T-helper 22 cell (primary cell): ENCODE measurements at places on chromosomes 5 and 9.

- DNase-seq: no peak
These were observed 41.9 kb downstream of the NTRK2 start for GRCh38 chr9:84711398-84711777.

DNA sequence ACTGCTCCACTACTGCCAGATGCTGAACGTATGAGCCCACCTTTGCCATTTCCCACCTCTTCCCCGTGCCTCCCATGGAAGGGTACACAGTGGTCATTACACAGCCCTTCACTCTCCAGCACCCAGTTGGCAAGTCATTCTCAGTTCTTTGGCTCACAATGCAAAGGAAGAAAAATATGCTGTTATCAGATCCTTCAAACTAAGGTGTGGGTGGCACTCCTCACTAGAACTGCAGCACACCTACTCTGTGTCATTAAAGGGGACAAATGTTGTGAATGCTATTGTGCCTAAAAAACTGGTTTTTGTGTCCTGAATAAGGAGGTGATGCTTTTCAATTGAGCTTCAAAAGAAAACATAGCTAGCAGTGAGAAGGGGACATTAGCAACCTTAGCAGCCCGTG lies 183.1 kb upstream of the SNX2 start:
- DNase-seq: no peak

DNA sequence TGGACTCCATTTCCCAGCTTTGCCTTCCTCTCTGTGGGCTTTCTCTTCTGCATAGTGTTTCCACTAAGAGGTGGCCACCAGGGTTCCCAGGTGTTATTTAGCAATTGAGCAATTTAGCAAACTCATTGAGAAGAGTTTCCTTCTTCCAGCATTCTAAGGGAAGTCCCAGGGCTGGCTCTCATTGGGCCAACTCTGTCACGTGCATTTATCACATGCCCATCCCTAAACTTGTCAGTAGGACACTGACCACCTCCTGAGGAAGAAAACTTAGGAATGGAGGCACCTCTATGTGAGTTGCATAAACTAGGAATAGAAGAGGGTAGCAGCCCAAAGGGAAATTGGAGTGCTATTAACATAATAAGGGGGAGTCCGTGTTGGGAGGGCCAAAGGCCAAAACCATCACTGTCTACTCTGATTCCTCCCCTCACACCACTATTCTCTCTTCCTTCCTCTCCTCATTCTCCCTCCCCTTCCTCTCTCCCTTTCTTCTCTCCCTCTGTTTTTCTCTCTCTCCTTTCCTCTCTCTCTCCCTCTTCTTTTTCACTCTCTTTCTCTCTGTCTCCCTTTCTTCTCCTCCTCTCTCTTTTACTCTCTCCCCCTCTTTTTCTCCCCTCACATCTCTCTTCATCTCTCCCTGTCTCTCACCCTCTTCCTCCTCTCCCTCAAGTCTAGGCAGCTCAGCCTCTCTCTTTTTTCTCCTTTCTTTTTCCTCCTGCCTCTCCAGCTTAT lies 213.4 kb downstream of the PALM2AKAP2 start:
- DNase-seq: no peak

- no peak for DNase-seq
These were observed 26.8 kb downstream of the WWC1 start for GRCh38 chr5:168318240-168318639.

- no peak for DNase-seq
These were observed 697.3 kb downstream of the TLR4 start for GRCh38 chr9:118401546-118401945.

DNA sequence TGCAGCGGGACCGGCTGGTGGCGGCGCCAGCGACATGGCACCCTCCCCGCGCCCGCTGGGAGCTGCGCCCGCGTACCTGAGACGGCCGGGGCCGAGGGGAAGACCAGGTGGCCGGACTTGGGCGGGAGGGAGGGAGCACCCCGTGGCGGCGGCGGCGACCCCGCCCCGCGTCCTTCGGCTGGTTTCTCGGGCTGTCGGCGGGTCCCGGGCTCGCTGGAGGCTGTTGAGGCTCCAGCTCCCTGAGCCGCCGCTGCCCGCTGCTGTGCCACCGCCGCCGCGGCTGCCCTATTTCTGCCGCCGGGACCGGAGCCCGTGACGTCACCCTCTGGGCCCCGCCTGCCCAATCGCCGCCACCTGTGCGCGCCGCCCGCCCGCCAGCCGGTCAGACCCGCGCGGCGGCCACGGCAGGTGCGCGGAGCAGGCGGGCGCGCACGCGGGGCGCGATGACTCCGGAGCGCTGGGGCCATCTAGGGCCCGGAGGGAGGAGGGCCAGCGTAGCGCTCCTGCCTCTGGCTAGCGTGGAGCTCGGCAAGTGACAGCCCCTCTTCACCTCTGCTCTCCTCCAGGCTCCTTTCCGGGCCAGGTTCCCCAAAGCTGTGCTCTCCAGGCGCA lies at the start of gene FSTL4:
FSTL4 (minus strand) TSS at position 293 of the 612 bp plus-strand sequence.
- DNase-seq: no peak

DNA sequence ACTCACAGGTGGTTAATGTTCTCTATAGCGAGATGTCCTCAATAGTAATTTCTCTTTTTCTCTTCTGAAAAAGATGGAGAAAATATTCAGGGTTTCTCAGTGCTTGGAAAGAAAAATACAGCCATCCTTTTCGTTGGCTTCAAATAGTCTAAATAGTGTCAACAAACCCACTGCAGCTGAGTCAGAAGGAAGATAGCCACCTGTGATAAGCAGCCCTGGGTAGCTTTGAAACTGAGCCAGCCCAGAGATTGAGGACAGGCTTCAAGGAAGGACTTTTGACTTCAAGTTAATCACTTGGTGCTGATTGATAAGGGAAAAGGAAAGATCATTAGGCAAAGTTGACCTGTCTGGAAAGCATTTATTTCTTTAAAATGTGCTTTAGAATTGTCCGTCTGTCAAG lies 78.7 kb upstream of the TYRP1 start:
- DNase-seq: no peak

DNA sequence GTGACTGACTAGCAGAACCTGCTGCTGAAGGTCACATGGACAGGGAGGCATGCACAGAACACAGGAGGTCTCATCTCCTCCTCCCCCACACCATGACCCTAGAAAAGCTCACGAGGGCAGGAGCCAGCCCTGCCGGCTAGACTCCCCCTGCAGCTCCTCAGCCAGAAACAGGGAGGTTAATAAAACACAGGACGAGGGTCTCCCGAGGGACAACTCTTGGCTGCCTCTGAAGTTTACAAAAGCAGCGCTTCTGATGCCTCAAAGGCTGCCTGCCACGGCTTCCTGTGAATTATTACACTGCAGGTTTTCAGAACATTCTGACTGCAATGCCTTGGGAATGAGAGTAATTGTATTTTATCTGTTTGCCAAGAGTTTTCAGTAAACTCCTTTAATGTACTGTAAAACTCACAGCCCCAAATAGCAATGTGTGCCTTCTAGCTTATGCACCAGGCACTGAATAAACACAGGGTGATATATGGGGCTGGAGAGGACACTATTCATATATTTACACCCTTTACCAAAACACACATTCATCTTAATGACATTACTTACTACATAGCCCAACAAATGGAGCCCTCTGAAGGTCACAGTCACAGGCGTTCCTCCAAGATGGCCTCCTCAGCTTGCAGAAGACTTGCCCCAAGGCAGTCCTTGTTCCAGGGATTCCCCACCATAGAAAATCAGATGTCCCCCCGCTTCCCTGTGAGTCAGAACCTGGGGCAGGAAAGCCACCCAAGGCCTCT lies 83.7 kb downstream of the C5orf15 start:
- DNase-seq: no peak

GRCh38 chr9:4138781-4139180 lies 161.1 kb downstream of the GLIS3 start:
- no peak for DNase-seq

GRCh38 chr5:135172718-135173117 lies 138.7 kb upstream of the PITX1 start:
- DNase-seq: no peak

DNA sequence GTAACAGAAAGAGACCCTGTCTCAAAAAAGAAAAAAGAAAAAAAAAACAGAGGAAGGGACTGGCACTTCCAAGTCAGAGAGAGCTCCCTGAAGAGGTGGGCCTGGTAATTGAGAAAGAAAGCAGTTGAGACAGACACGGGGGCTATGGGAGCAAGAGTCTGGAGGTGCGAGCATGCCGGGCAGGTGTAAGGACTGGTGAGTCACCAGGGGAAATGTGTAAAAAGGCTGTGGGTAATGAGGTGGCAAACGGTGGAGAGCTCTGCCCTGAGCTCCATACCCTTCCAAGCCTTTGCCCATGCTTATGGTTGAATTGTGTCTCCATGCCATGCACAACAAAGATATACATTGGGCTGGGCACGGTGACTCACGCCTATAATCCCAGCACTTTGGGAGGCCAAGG lies 18.0 kb upstream of the JADE2 start:
- no peak for DNase-seq

DNA sequence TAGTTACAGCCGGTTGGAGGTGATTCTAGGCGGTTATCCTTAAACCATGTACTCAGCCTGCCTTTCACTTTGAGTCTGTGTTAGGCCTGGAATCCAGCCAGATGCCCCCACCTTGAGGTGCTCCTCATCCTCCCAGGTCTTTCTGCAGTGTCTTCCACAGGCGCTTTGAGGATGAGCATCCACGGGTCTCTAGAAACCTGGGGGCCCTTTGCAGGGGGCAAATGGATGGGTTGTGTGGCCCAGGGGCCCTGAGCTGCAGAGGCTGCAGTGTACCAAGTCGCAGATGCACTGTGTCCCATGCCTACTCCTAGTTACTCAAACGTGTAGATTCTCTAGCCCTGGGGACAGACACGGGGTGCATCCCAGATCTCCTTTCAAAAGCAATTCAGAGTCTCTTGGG lies 242.1 kb upstream of the IRX1 start:
- DNase-seq: no peak

DNA sequence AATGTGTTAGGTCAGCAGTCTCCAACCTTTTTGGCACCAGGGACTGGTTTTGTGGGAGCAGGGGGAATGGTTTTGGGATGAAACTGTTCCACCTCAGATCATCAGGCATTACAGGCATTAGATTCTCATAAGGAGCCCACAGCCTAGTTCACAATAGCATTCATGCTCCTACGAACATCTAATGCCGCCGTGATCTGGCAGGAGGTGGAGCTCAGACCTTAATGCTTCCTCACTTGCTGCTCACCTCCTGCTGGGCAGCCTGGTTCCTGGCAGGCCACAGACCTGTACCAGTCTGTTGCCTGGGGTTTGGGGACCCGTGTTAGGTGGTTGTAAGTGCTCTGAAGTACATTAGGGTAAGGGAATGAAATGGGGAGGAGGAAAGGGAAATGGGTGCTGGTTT lies 9.7 kb upstream of the CTNNA1 start:
- no peak for DNase-seq

DNA sequence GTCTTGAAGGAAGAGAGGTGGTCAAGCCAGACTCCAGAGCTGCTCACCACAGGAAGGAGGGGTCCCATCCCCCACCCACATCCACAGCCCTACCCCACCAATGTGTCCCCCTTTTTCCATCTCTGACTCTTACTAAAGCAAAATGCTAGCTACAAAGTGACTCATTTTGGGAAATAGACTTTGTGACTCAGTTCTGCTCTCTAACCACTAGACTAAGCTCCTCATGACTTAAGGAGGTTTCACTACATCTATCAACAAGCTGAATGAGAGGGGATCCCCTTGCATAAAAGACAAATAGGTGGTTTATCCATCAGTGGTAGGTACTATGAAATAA lies 35.1 kb upstream of the ADRB2 start:
- DNase-seq: no peak

GRCh38 chr5:171646102-171647042 lies 139.2 kb upstream of the SMIM23 start:
- DNase-seq: no peak

DNA sequence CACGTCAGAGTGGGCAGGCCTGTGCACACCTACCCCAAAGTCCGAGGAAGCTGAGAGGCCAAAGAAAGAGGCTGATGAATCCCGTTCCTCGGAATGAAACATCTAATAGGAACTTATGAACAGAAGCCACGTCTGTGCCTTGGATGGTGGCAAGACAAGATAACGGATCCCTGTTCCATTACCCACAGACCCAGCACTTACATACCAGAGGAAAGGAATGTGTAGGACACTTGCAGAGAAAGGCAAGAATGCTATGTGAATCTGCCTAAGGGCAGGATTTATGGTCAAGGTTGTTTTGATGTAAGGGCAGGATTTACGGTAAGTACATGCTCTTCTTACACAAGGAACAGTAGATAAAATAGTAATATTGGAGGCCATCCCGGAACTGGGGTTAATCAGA lies 93.2 kb downstream of the WDR41 start:
- DNase-seq: no peak

DNA sequence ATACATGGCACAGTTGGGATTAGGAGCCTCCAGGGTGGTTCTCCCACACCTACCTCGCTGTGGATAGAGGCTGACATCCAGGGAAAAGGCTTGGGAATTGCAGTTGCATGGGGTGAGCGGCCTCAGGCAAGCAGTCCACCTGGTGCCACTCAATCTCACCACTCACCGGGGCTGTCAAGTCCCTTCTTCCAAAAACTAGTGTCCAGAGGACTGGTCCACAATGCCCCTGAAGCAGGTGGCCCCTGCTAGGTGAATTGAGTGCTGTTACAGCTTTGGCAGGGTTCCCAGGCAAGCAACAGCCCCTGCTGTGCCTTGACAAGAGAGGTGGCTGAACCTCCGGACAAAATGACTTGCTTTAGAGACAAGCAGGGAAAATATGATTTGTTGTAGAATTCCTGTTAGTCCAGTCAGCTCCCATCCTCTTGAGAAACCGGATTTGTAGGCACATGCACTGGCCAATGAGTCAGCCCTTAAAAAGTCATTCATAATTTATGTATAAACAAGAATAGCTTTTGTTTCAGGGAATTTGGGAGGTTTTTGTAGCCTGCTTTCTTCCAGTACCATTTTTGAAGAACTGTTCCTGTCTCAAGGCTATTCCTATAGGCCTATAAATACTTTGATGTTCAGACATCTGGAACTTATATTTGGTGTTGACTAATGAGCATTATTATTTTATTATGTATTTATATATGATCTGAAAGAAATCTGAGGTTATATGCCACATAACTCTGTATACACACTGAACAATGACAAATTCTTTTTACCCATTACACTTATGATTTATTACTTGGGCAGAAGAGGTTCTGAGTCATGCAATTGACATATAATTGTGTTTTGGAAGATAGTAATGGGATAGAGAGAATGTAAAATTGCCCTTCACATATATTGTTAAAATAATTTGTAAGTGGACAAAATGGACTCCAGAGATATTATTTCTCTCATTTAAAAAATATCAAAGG lies 411.1 kb downstream of the ACTL7B start:
- DNase-seq: no peak

- no peak for DNase-seq
These were observed 31.9 kb upstream of the PCSK5 start for GRCh38 chr9:75858497-75859092.

DNA sequence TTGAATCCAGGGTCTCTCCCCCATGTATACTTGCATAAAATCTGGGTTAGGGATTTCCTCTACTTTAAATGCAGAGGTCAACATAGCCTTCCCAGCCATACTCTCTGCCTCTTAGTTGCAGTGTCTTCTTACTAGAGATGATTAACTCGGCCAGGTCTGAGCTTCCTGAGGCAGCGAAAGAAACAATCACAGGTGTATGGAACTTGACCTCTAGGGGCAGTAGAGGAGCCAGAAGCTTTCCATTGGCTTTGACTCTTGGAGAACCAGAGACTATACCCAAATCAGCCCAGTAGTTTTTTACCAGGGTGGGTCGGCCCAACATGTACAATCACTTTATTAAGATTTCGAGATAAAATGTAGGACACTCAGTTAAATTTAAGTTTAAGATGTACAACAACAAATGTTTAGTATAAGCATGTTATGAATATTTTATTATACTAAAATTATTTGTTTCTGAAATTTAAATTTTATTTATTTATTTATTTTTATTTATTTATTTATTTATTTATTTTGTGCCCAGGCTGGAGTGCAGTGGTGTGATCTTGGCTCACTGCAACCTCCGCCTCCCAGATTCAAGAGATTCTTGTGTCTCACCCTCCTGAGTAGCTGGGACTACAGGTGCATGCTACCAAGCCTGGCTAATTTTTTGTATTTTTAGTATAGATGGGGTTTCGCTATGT lies 48.0 kb upstream of the DMRT3 start:
- no peak for DNase-seq
